ENCODE measurements at places on chromosomes 3 and 15.

DNA sequence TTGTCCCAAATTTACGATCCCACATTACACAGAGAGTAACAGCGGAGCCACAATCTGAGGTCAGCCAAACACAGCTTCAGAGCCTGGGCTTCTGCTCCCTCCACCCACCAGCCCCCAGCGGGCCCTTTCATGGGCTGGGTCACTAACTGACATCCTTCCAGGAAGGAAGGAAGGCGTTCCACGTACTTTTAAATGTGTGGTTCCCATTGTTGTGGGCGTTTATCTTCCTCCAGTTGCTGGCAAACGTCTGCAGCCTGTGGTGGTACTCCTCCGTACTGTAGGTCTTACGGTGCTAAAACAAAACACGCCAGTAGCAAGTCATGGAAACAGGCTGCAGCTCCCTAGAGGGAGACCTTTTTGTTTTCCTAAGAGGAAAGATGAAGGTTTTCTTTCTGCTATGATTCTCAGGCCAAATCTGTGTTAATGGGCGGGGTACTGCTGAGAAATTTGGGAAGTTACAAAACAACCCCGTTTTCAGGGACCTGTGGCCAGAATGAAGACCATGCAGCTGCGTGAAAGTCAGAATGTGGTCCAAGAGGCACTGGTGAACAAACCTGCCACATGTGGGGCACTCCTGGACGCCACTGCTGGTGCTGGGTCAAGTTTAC is 7.6 kb downstream of the CTSH start:
- DNase-seq: no peak

GRCh38 chr15:71333839-71334238 is 218.6 kb downstream of the THSD4 start:
- DNase-seq: no peak

DNA sequence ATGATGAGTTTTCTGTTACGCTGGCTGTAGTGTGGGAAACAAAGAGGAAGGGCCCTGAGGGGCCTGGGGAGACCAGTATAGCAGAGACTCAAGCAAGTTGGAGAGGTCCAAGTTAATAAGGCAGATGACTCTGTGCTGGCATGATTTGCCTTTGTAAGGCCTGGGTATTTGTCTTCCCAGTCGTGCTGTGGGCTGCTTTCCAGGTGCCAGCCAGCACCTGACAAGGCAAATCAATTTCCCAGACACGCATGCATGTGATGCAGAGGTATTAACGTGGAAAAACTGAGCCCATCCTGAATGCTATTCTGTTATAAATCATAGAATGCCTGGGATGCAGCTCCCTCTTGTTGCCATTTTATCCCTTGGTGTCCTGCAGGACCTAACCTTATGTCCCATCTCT is 175.6 kb downstream of the MFSD1 start:
- no peak for DNase-seq

DNA sequence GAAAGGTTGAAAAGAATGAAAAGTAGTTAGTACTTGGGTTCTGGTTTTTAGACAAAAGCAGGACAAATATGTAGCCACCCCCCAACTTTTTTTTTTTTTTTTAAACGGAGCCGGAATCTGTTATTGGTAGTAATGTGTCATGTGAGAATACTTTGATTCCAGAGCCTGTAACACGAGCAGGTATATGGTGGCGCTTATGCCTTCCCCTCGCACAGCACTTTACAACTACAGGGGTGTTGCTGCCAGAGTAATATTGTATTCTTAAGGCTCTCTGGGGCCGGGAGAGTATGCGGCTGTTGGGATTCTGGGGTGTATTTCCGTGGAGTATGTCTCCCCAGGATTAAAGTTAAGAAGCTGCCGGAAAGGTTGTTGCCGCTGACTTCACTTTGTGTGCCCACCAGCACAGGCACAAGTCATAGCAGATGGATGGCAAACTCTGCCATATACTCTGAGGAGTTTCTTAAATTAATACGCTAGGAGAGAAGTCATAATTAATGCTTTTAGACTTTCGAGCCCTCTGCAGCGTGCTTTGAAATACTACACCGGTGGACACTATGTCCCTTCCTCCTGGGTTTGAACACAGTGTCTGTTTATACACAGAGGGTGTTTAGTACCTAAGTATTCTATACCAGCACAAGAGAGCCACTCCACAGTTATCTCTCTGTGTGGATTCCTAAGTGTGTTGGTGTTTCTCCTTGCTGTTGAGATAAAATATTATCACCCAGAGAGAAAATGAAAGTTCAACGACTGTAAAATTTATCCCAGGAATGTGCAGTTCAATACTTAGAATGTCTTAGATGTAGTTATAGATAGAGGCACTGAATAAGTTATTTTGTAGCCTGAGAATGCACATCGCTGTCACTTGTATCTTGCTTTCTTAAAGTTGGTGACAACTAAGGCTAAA is 1.4 kb downstream of the MBNL1 start:
- DNase-seq: peak; percentile 23

GRCh38 chr3:158167737-158168557 is 58.1 kb downstream of the RSRC1 start:
- no peak for DNase-seq

- no peak for DNase-seq
Measured at GRCh38 chr3:180018543-180018942, 18.2 kb downstream of the PEX5L start.

- no peak for DNase-seq
Measured at GRCh38 chr3:138463724-138464490, 29.5 kb downstream of the ESYT3 start.

DNA sequence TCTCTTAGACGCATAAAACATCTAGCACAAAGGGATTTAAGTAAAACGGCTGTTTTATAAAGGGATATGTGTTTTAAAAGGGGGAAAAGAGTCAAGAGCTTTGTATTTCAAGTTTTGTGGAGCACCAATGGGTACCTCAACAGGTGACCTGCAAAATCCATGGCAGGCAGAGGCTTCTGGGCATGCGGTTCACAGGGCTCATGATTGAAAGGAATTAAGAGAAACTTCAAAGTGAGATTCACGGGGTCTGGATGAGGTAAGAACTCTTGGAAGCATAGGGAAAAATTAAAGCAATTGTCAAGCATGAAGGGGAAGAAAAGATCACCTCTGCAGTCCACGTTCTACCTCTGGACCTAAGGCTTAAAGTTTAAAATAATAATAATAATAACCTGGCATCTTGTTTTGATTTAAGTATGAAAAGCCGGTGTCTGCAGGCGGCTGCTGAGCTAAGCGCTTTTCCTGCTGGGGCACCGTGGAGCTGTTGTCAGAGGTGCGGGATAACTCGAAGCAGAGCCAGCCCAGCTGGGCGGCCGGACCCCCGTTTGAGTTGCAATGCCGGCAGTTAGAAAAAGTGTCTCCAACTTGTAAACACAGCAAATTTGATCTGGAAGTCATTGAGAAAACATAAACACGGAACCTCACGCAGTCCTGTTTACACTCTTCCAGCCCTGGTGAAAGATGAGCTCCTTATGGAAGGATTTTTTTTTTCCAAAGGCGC is 40.5 kb downstream of the HES1 start:
- no peak for DNase-seq

DNA sequence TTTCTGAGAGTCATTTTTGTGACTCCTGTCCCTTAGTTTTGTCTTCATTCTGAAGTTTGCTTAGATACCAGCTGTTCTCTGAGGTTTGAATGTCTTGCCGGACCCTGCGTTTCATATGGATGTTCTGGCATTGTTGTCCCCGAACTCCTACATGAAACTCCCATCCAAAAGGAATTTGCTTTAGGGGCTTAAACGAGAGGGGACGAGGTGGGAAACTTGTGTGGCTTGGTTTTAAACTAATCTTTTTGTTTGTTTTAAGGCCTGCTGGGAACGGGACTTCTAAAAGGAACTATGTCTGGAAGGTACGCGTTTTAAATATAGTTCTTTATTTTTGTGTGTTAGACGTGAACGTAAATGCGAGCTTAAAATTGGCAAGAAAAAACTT is 679 bp downstream of the RPL35A start:
- no peak for DNase-seq

DNA sequence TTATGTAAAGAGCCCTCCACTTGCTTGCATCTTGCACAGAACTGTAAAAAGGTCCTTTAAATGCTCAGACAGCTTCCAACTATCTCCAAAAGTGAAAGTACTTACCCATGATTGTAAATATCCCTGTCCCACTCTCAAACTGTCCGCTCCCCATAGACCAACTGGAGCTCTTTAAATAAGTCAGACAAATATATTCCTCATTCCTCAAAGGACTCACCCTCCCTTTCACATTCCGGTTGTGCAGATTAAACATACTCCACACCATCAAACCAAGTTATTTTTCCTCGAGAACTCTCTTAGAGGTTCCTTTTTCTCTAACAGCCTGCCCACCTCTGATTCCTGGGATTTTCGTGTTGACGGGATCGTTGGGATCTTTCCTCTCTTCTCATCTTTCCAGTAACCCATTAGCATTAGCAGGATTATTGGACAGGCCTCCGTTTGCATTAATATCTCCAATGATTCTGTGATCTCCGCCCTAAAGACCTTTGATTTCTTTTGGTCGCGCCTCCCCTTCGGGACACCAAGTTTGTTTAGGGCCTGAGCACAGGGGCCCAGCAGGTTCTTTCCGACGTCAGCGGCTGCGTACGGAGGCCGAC is 763 bp downstream of the GOLGB1 start:
- no peak for DNase-seq

- DNase-seq: no peak
Measured at GRCh38 chr3:49729966-49730609, 6.3 kb upstream of the GMPPB start.

- no peak for DNase-seq
Measured at GRCh38 chr3:82114589-82114988, 353.1 kb upstream of the GBE1 start.

DNA sequence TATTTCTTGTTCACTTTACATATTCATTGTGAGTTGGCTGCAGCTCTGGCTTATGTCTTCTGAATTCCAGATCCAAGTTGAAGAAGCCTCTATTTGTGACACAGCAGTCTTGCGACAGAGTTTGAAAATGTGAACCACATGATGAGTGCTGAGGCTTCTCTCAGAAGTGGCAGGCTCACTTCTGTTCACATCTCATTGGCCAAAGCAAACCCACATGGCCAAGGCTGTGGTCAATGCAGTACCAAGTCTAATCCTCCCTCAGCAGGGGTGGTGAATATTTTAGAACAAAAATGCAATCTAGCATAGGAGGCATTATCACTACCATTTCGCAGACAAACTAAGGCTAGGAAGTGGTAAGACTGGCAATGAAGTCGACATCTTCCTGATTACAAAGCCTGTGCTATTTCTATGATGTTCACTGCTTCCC is 45.2 kb downstream of the CDCP1 start:
- DNase-seq: no peak

DNA sequence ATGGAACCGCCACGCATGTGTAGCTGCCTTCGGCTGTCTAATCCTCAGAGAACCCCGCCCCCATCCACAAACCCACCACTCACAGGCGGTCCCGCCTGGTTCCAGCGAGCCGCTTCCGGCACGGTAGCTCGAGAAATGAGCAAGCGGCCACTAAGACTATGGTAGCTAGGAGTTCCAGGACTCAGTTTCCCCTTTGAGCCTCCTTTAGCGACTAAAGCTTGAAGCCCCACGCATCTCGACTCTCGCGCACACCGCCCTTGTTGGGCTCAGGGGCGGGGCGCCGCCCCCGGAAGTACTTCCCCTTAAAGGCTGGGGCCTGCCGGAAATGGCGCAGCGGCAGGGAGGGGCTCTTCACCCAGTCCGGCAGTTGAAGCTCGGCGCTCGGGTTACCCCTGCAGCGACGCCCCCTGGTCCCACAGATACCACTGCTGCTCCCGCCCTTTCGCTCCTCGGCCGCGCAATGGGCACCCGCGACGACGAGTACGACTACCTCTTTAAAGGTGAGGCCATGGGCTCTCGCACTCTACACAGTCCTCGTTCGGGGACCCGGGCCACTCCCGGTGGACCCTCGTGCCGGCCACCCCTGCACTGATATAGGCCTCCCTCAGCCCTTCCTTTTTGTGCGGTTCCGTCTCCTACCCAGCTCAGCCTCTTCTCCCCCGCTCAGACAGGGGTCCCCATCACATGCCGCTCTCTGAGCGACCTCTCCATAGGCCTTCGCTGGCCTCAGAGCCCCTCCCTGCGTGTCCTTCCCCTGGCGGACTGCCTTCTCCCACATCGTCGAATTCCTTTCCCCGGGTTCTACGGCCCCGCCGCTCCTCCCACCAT is at the start of gene RAB11A:
RAB11A (plus strand) TSS at position 366 of the 828 bp plus-strand sequence; CDS start at position 461, 95 bp downstream.
- DNase-seq: peak; percentile 85

- DNase-seq: no peak
Measured at GRCh38 chr3:85081191-85081906, 122.6 kb downstream of the CADM2 start.

DNA sequence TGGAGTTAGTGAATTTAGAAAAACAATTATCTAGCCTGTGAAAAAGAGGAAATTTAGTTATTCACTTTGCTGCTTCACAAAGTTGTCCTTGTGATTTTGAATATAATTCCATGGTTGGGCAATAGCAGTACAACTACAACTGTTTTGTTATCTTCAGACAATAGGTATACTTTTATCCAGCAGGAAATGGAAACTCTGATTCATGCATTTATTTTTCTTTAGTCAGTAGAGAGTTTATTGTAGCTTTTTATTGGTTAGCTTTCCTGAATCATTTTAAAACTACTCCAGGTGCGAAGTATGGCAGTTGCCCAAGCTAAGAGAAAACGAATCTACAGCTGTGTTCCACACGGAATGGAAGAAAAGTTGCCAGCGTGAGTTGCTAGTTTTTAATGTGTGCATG is 80.3 kb downstream of the TM4SF4 start:
- no peak for DNase-seq

DNA sequence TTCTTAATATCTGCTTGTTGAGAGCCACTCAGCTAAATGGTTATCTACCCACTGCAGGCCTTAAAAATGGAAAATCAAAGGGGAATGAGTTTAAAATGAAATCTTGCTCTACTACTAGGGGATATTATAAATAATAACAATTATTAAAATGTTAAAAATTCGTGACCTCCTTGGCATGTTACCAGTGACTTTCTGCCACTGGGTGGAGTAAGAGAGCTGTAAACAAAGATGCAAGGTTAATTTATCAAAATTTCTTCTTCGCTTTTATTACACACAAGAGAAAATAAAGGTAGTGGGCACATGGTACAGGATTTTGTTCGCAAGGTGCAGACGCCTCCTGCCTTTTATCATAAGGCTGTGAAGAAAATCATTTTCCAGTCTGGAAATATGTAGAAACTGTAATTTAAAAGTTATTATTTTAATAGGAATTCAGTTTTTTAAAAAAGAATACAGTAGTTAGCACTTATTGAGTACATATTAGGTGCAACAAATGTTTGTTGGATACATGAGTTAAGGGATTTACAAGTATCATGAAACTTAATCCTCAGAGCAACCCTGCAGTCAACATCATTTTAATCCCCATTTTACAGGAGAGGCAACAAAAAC is 272.6 kb downstream of the SUCLG2 start:
- DNase-seq: no peak

DNA sequence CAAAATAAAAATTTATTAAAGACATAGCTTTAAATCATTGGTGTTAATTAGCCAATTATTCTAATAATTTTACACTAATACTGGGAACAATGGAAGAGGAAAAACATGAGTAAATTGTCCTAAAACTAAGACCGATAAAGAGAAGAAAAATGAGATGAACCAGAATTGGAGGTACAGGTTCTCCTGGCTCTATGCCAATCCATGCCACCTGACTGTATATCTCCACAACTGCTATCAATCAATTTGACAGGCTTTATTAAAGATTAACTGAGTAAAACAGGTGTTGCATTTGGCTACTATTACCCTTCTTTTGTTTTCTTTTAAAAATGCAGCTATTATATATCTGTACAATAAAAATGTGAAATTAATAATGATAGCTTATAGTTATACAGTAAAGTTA is 850.0 kb downstream of the CADM2 start:
- no peak for DNase-seq
